ENCODE measurements at places on chromosomes 6 and 20.

GRCh38 chr6:163438298-163438939 is 23.9 kb downstream of the QKI start:
- DNase-seq: no peak

GRCh38 chr6:87504441-87504840 is 31.7 kb downstream of the SLC35A1 start:
- DNase-seq: no peak

DNA sequence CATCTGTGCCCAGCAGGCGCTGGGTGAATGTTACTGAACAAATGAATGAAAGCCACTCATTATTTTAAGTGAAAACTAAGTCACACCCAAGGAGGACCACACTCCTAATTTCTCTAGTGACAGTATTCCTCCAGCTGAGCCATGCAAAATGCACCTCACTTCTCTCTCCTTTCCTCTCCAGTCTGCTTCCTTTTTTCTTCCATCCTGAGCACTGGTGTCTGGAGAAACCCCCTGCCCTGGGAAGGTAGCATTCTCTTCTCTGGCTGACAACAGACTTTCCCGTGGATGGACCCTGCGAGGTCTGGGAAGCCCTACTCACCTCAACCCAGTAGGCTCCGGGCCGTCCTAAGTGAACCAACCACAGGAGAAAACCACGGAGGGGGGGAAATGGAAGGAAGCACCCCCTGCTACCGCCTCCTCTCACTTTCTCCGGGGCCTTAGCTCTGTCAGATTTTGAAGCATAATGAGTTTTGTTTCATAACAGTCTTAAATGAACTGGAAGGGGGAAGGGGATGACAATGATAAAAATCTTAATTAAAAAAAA is 22.6 kb downstream of the TRERF1 start:
- no peak for DNase-seq

DNA sequence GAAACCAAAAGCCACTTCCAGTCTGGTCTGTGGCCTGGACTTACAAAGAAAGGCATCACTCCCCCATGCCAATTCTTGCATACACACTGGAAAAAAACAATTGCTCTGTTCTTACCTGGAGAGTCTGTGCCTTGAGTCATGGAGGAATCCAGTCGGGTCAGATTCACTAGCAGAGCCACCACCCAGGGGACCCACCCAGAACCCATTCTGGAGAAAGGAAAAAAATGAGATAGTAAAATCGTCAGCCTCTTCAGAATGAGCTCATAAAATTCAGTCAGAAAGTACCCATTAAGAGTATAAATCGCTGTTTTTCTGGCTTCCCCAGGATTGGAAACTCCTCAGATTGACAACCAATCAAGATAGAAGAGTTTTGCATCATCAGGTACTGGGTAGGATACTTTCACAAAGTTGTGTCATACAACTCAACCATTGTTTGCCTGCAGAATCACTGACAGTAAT is at the start of gene HLA-DOB:
Gene HLA-DOB (minus strand): TSS at position 257 of the 459 bp plus-strand sequence. CDS start 51 bp downstream, at position 206.
- no peak for DNase-seq

DNA sequence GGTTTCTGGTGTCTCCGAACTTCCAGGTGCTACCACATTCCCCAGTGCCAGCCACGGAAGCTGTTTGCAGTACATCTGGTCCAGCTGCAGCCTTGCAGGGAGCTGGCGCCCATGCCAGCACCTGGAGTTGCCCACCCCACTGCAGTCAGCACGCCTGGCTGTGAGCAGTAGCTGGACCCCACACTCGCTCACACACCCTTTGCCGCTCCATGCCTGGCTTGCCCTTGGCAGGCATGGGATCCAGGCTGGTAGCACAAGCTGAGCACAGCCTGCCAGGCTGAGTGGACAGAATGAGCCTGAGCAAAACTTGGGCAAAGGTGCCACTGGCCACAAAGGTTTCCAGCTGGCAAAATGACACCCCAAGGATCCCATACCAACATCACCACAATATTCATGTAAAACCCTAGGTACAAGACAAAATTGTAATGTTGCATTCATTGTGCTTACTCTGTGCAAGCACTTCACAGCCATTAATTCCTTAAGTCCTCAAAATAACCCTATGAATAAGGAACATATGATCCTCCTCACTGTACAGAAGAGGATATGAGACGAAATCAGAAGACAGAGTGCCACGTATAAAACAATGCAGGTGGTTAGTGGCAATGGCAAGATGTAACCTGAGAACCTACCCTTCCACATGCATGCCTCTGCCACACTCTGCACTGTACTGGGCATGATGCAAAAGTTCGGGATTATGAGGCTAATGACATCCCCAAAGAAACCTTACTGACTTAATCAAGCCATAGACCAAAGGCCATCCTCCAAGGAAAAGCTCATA is 18.3 kb downstream of the KIF16B start:
- no peak for DNase-seq

- DNase-seq: peak; percentile 64
Observed at GRCh38 chr6:106519460-106520394, 109.6 kb downstream of the RTN4IP1 start.
